H1 (cell line): ENCODE measurements at places on chromosomes 2 and 18.

GRCh38 chr18:66210875-66211274, 393.0 kb downstream of the CDH19 start:
- DNase-seq: no peak

GRCh38 chr2:133262893-133263292, 305.4 kb downstream of the NCKAP5 start:
- no peak for DNase-seq

GRCh38 chr2:150030436-150031190, 443.0 kb upstream of the MMADHC start:
- DNase-seq: no peak

DNA sequence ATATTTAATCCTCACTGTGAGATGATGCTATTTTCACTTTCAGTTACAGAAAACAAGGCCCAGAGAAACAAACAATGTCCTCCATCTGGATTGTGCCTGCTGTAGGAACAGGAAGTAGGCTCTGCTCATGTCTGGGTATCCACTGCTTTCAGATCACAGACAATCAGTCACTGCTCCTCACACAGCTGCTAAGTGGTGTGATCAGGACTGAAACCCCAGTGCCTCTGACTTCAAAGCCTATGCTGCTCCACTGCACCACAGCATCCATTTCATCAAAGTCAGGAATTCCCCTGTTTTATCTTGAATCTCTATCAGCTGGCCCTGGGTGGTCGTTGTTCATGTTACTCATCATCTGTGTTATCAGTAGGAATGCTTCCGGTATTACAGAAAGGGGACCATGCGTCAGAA, 303.8 kb upstream of the TRIB2 start:
- no peak for DNase-seq

GRCh38 chr18:68873003-68873402, 75.1 kb downstream of the CCDC102B start:
- DNase-seq: no peak
